ENCODE measurements at places on chromosomes 11 and 22.
A peak's percentile ranks its signal among the peaks of the same experiment; 100 is the strongest.

DNA sequence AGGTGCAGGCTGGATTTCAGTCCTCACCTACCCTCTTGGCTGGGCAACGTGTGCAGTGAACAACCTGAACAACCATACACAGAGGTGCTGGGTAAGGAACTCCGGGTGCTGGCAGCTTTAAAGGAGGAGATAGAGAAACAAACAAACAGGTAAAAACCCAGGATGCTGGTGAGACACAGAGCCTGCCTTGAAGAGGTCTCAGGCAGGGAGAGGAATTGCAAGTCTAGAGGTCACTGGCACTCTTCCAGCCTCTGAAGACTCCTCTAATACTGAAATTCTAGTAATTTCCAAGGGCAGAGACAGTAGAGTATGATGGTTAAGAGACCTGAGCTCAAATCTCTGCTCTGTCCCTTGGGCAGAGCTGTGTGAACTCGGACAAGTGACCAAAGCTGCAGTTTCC lies 192.5 kb downstream of the CEP164 start:
- no peak for DNase-seq

DNA sequence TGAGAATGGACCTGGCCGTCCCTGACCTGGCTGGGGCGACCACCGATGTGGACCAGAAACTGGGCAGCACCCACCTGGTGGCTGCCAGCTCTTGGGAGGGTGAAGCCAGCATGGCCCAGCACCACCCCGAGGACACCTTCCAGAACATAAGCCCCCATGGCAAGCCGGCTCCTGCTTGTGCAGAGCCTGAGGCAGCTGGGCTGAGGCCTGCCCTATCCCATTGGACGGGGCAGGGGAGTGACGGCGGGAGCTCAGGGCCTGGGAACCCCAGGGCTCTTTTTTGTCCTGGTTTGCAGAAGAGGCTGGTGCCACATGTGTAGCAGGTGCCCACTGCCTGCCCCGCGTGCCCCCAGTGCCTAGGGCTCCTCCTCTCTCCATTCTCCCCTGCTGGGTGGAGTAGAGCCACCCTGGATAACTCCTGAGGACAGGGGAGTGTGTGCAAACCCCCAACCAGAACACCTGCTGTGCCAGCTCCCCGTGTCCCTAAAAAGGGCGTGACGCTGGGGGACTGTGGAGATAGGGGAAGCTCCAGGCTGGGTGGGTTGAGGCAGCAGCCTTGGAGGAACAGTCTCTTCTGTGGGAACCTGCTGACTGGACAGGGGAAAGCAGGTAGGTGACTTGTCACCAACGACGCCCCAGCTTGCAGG lies 11.9 kb downstream of the DUSP8 start:
- DNase-seq, result no peak

DNA sequence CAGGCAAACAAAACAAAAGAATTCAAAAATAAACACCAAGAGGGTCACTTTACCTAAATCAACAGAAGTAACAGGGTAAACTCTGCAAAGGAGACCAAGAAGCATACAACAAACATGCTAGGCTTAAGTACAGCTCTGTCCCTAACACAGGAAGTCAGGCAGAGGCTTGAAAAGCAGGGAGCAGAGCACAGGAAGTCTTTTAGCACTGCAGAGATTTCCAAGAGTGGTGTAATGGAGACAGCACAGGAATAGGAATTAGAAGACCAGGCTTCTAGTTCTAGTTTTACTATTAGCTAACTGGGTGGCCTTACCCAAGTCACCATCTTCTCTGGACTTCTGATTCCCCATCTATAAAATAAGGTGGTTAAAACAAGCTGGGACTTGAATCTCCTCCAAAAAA lies 1.9 kb downstream of the RBFOX2 start:
- DNase-seq, result no peak

- peak; percentile 92 for DNase-seq
Observed at GRCh38 chr11:61899146-61899841, 7.9 kb upstream of the FADS3 start.

- no peak for DNase-seq
Observed at GRCh38 chr11:11626128-11626527, 4.3 kb upstream of the GALNT18 start.

DNA sequence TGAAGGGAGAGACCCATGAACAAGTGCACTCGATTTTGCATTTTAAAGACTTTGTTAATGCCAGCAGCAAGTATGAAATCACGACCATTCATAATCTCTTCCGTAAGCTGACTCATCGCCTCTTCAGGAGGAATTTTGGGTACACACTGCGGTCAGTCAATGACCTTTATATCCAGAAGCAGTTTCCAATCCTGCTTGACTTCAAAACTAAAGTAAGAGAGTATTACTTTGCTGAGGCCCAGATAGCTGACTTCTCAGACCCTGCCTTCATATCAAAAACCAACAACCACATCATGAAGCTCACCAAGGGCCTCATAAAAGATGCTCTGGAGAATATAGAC lies 5.9 kb downstream of the SERPIND1 start:
- DNase-seq, result no peak

- DNase-seq, result no peak
Observed at GRCh38 chr11:130653838-130654636, 205.6 kb downstream of the ADAMTS15 start.

GRCh38 chr11:93648158-93648557 lies 13.3 kb upstream of the CEP295 start:
- no peak for DNase-seq

GRCh38 chr22:41909310-41910049 lies 5.4 kb downstream of the SHISA8 start:
- no peak for DNase-seq

GRCh38 chr22:22201185-22201929 lies 43.2 kb upstream of the VPREB1 start:
- no peak for DNase-seq

DNA sequence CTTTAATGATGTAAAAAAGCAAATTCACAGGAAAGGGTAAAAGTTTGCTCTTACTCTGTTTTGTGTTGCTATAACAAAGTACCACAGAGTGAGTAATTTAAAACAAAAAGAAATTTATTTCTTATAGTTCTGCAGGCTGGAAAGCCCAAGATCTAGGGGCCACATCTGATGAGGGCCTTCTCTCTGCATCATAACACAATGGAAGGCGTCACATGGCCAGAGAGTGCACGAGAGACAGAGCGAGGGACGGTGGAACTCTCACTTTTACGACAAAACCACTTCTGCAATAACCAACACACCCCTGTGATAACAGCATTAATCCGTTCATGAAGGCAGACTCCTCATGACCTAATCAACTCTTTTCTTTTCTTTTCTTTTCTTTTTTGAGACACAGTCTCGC lies 31.1 kb downstream of the CD6 start:
- no peak for DNase-seq

DNA sequence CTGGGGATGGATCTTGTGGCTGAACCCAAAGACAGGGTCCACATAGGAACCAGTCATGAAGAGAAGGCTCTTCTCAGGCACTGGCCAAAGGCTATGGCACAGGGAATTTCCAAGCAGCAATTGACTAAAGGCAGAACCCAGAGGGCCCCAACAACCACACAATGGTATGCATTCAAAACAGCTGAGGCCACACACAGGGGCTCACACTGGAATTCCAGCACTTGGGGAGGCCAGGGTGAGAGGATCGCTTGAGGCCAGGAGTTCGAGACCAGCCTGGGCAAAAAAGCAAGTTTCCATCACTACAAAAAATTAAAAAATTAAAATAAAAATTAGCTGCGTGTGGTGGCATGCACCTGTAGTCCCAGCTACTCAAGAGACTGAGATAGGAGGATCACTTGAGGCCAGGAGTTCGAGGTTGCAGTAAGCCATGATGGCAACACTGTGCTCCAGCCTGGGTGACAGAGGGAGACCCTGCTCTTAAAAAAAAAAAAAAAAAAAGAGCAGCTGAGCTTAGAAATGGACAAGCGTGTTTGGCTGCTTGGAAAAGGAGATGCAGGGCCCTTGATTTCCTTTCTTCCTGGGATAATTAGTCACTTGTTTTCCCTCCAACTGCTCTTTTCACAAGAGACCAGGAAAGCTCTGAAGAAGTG lies 44.6 kb downstream of the MYH9 start:
- DNase-seq, result no peak

DNA sequence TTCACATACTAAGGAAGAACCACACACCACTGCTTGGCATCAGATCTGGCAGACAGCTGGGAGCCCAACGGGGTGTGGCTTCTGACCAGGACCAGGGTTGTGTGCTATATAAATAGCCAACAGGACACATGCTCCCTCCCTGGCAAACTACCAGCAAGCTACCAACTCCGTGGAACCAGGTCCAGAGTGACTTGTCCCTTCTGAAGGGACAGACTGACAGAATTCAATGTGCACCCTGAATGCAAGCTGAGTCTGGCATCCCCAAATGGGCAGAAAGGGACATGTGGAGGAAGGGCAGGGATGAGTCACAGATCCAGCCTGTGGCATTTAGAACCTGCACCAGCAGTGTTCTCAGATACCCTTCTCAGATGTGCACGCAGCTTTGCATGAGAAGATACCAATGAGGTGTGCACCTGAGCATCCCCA lies 92.9 kb downstream of the MICAL3 start:
- DNase-seq, result no peak

DNA sequence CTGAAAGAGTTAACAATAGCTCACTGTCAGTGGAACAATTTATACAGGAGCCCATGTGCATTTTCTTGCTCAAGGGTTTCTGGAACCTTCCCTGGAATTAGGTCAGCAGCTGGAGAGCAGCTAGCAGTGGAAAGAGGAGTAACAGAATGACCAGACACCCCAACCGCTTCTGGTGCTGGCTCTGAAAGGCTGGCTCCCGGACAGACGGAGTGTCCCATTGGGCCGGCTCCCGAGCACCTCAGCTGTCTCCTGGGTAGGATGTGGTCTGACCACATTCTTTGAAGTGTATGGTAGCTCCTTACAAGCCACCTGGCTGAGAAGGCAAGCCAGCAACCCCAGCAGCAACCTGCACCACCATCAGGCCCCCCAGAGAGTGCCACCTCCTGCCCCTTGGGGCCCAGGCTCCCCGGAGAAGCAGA lies 44.7 kb downstream of the ABTB2 start:
- DNase-seq, result no peak

GRCh38 chr11:125398475-125398874 lies 97.6 kb downstream of the FEZ1 start:
- no peak for DNase-seq

- DNase-seq, result no peak
Observed at GRCh38 chr22:46740910-46741780, 3.1 kb upstream of the CERK start.

- no peak for DNase-seq
Observed at GRCh38 chr11:131656179-131656838, 285.9 kb downstream of the NTM start.

GRCh38 chr11:120883404-120884080 lies 140.4 kb upstream of the TBCEL start:
- DNase-seq, result no peak
